ENCODE measurements at places on chromosomes 2 and 18.

DNA sequence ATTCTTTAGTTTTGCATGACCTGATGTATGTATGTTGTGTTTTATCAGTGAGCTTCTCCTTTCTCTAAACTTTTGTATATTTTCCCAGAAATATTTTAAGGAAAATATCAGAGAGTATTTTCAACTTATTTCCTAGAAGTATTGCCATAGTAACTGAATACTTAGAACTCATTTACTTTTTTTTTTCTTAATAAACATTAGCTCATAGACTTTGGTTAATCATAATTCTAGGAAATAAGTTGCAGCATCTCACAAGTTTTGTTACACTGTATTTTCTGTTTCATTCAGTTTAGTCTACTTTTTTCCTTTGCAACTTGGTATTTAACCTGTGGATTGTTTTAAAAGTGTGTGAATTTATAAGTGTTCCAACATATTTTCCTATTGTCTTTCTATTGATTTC lies 27.5 kb downstream of the SMCHD1 start:
- DNase-seq: no peak

- no peak for DNase-seq
Observed at GRCh38 chr2:97354576-97354975, 235.1 kb downstream of the ANKRD36B start.

DNA sequence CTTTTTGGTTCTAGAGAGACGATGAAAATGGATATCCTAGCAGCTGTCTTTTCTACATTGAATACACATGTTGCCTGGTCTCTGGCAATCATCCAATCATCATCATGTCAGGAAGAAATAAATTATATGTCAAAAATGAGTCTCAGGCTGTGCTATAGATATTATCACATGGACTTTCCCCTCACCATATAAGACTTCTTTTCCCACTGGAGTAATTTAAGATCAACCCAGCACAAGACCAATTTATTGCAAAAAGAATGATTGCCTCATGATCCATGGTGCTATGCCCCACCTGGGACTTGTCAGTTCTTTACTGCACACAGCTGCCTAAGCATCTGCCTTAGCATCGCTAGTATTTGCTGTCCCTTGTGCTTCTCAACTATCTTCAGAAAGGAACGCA lies 783.7 kb upstream of the TMEFF2 start:
- no peak for DNase-seq

GRCh38 chr2:40343902-40344301 lies 108.0 kb downstream of the SLC8A1 start:
- DNase-seq: no peak

GRCh38 chr2:231245249-231246094 lies 47.0 kb downstream of the ARMC9 start:
- DNase-seq: no peak
